ENCODE measurements at places on chromosomes 16 and 17. TPM values are rescaled to one million over a fixed set of nuclear protein-coding genes. Genes with fewer than 3 reads are reported as not detected.

- DNase-seq = no peak
These were observed 25.5 kb downstream of the ACSF3 start for GRCh38 chr16:89119166-89119621.

The BAHCC1 gene
- polyA plus RNA-seq = 2.5 TPM

- DNase-seq = no peak
These were observed 14.0 kb upstream of the OR1E2 start for GRCh38 chr17:3447625-3448024.

- DNase-seq = no peak
These were observed 39.3 kb downstream of the ENGASE start for GRCh38 chr17:79113699-79114457.

- DNase-seq = no peak
These were observed 2.3 kb upstream of the ZNF500 start for GRCh38 chr16:4769306-4769638.

The ATP5PD gene
- 281 TPM for polyA plus RNA-seq
